NCI-H1092 (cell line): ENCODE measurements at places on chromosomes 2 and 18.
A peak's percentile ranks its signal among the peaks of the same experiment; 100 is the strongest.

DNA sequence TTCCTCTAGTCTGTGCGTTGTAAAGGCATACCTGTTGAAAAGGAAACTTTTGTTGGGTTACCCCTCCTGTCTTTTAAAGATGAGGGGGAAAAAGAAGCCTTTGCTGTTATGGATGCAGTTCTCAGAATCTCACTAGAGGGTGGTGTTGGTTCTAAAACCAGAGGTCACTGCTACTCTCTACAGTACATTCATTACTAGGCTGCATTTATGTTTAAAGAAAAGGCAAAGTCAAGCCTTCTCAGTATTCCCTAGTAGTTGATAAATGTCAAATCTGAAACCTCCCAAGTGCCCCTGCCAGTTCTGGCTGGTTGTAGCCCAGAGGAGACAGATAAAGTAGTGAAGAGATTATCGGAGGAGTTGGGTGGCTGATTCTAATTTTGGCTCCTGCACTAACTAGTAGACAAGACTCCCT lies 1.4 kb upstream of the PLCL1 start:
- peak; percentile 40 for DNase-seq

GRCh38 chr2:144403933-144404332 lies 116.0 kb downstream of the ZEB2 start:
- DNase-seq, result no peak

DNA sequence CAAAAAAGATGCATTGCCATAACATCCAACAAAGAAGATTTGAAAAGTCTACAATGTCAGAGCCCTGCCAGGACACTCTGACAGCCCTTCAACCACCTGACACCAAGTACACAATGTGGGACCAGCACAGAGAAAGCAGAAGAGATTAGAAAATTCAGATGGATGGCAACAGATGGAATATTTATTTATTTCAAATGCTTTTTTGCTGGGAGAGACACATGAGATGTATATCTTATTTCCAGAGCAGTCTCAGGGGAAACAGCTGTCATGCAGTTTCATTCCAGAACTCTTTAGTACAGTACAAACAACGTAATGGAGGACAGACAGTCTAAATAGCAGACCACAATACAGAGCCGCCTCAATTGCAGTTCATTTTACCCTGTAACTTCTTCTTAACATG lies 110.1 kb downstream of the MAIP1 start:
- DNase-seq, result no peak

DNA sequence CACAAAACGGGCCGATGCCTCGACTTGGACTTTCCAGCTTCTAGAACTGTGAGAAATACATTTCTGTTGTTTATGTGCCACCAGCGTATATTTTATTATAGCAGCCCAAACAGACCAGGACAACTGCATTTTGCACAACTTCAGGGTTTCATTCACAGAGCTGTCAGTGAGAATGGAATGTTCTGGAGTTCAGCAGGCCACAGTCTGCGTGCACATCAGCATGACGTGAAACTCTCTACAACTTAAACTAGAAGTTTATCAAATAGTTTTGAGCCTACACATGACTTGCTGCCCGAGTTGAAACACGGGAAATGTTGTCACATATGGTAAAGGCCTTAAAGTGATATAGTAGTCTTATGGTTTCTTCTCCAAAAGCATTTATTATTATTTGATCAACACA lies 3.9 kb upstream of the TRIB2 start:
- DNase-seq, result no peak

DNA sequence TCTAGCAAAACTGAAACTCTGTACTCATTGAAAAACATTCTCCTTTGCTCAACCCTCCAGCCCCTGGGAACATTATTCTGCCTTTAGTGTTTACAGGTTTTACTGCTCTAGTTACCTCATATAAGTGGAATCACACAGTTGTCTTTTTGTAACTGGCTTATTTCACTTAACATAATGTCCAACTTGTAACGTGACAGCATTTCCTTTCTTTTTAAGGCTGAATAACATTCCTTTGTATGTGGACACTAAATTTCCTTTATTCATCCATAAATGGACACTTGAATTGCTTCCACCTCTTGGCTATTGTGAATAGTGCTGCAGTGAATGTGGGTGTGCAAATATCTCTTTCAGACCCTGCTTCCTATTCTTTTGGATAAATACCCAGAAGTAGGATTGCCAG lies 144.9 kb downstream of the ACTR3 start:
- DNase-seq, result no peak

DNA sequence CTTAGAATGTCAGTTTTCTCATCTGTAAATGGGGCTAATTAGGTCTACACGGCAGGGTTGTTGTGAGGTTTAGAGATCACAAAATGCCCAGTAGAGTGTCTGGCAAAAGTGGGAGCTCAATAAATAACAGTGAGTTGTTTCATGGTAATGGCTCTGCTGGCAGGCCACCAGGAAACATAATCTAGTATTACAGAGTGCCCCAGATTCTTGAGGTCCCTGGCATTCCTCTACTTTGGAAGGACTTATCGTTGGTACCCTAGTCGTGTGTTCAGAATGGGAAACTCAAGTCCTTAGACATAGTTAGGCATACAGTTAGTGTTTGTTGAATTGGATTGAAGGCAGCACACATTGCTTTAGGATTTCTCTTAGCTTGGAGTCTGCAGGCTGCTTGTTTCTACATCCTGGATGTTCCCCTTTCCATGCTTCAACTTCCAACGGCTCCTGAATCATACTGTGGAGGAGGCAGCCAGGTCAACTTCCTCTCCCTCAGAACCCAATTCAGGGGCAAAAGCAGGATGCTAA lies 161.5 kb upstream of the FOSL2 start:
- DNase-seq, result no peak
